Natural killer cell (primary cell): ENCODE measurements at places on chromosomes 7 and 10. TPM values are rescaled to one million over a fixed set of nuclear protein-coding genes. Genes with fewer than 3 reads are reported as not detected.

NUP205 gene
- 55.1 TPM for total RNA-seq

SMARCD3 gene
- 6.5 TPM for total RNA-seq

ITGA8 gene
- not detected for total RNA-seq

CUBN gene
- 4.7 TPM for total RNA-seq

PGAM2 gene
- total RNA-seq, result 1.0 TPM

GDF2 gene
- total RNA-seq, result not detected

TBRG4 gene
- 55.9 TPM for total RNA-seq

C10orf105 gene
- total RNA-seq, result 0.14 TPM

LBX1 gene
- total RNA-seq, result not detected

ABCB4 gene
- total RNA-seq, result 0.14 TPM

LIPJ gene
- total RNA-seq, result not detected

AOAH gene
- 263 TPM for total RNA-seq

PROSER2 gene
- total RNA-seq, result 1.1 TPM

CYP26C1 gene
- 0.09 TPM for total RNA-seq

CYP3A7 gene
- not detected for total RNA-seq

MYL7 gene
- not detected for total RNA-seq

GNAT3 gene
- total RNA-seq, result not detected

PLEKHS1 gene
- total RNA-seq, result 0.23 TPM

ACSM6 gene
- total RNA-seq, result not detected

GIMAP4 gene
- 215 TPM for total RNA-seq

TSPAN12 gene
- not detected for total RNA-seq

TAS2R4 gene
- total RNA-seq, result 0.16 TPM

POU6F2 gene
- total RNA-seq, result not detected

UTF1 gene
- 0.33 TPM for total RNA-seq

CCL24 gene
- total RNA-seq, result not detected

DLX6 gene
- total RNA-seq, result not detected

LRRC72 gene
- total RNA-seq, result not detected

VTI1A gene
- total RNA-seq, result 68.2 TPM

TRPV6 gene
- not detected for total RNA-seq

NME8 gene
- 27.1 TPM for total RNA-seq

RADIL gene
- total RNA-seq, result not detected

GPR15LG gene
- total RNA-seq, result not detected

ADIRF gene
- total RNA-seq, result not detected
